Esophagus mucosa (tissue), 1 donor: ENCODE measurements at places on chromosomes 3 and 15. TPM values are rescaled to one million over a fixed set of nuclear protein-coding genes. Genes with fewer than 3 reads are reported as not detected.
A peak's percentile ranks its signal among the peaks of the same experiment; 100 is the strongest.

GRCh38 chr3:139470199-139470598, 6.1 kb downstream of the RBP2 start:
- no peak for ATAC-seq

DNA sequence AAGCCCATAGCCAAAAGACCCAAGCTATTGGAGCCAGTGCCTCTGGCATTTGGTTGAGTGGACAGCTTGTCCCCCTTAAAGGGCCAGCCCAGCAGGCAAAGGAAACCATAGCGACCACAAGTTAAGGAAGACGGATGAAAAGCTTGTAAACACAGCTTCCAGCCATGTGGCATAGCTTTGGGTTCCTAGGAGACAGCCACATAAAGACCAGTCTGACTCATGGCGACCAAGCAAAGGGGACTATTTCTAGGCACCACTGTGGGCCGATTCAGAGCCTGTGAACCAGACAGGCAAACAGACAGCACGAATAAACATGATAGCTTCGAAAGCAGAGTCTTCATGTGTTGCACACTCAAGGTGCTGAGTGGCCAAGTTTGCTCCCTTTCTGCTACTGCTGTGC, 30.5 kb upstream of the SRGAP3 start:
- no peak for ATAC-seq

- ATAC-seq: no peak
These were observed 4.9 kb upstream of the TJP1 start for GRCh38 chr15:29826908-29827820.

DNA sequence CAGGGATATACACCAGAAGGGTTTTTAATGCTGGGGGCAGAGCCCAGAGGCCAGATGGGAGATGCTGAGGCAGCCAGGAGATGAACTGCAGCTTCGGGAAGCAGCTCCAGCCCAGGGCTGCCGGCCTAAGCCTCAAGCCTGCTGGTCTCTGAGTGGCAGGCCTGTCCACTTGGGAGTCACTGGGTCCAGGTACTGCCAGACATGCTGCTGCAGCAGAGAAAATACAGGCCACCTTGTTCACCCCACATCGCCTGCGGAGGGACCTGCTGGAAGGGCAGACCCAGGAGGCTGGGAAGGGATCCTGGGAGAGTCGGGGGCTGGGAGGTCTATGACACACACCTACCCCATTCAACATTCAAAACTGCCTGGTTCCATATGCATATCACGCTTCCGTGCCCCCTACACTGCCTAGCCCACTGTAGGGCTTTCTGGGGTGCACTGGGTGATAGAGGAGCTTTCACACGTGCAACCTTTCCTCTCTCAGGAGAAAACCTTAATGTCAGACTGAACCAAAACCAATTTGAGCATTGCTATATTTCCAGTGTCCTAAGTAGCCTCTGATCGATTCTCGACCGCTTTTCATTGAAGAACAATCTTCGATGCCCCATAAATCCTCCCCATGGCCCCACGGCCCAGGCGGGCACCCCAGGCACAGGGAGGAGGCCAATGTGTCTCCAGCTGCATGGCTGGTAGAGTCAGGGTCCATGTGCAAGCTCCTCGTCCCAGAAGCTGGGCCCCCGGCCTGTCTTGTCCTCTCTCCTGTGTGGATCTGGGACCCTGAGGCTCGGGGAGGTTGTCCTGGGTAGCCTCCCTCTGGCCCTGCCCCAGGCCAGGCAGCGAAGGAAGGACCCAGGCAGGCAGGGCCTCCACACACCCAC, 147.4 kb downstream of the ATP10A start:
- ATAC-seq: no peak

IL17RD gene
- 2.4 TPM for total RNA-seq

- ATAC-seq: no peak
These were observed 46.3 kb downstream of the FMN1 start for GRCh38 chr15:33148129-33148751.

GRCh38 chr3:32082721-32083120, 23.7 kb upstream of the GPD1L start:
- ATAC-seq: no peak

- ATAC-seq: no peak
These were observed 134.3 kb downstream of the NSMCE3 start for GRCh38 chr15:29135309-29135657.

DNA sequence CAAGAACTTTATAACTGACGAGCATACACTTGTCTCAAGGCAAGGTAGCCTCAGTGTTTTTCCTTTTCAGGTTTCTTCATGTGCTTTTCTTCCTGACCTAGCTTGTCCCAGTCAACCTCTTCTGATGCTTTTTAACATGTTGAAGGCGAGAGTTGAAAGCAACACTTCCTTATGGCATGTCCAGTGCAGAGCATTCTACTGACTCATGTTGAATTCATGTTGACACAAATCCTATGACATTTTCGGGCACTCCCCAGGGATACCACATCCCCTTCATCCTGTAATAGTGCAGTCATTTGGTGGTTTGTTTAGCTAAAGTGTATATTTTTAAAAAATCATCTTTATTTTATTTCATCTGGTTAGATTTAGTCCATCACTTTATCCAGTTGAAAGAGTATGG, 75.9 kb upstream of the CBLB start:
- peak; percentile 76 for ATAC-seq

GRCh38 chr3:138901567-138901966, 45.4 kb downstream of the FOXL2 start:
- ATAC-seq: no peak

- ATAC-seq: no peak
These were observed 7.4 kb downstream of the EPHA3 start for GRCh38 chr3:89114841-89115223.

FBXL22 gene
- total RNA-seq: 1.2 TPM

SGO1 gene
- 5.4 TPM for total RNA-seq

- no peak for ATAC-seq
These were observed 57.0 kb downstream of the ARHGEF26 start for GRCh38 chr3:154178172-154178571.

- no peak for ATAC-seq
These were observed 962.3 kb upstream of the NR2F2 start for GRCh38 chr15:95368191-95368590.

- ATAC-seq: peak; percentile 45
These were observed 168.9 kb downstream of the KLHL25 start for GRCh38 chr15:85625856-85626255.

DNA sequence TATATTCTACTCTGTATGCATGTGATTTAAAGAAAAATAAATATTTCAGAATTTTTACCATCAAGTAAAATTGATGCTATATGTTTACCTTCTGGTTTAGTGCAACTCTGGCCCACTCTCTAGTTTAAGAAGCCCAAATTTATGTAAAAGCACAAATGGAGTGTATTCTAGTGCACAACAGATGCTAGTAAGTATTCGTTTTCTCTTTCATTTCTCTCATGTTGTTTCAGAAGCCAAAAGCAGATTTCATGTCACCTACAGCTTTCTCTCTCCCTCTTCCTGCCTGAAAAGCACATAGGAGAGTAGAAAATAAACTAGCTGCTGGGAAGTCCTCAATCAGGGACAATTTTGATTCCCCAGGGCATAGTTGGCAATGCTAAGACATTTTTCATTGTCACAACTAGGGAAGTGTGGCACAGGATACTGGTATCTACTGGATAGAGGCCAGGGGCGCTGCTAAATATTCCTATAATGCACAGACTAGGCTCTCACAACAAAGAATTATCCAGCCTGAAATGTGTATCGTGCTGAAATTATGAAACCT, 147.4 kb upstream of the ARHGEF26 start:
- no peak for ATAC-seq

DNA sequence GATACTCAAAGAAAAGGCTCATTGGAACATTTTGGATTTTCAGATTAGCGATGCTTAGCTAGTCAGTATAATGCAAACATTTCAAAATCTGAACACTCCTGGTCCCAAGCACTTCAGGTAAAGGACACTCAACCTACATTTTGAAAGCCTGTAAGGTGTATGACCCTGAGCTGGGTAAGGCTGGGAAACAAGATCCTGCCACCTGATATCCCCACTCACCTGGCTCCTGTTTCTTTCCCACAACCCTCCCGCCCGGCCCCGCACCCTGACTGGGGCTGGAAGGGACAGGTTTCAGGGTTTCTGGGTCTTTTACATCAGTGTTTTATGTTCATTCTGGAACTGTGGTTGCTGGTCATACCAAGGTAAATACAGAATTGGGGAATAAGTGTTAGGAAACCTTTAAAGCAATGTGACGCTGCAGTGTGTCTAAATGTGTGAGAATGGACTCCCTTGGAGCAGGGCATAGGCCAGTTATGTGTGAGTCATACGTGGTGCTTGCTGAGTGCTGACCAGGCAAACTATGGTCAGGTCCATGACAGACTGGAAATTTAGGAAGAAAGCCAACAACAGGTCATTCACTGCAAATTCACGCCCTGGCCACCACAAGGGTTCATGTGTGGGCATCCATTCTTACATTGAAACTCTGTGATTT, 22.9 kb downstream of the CTXND1 start:
- no peak for ATAC-seq

DNA sequence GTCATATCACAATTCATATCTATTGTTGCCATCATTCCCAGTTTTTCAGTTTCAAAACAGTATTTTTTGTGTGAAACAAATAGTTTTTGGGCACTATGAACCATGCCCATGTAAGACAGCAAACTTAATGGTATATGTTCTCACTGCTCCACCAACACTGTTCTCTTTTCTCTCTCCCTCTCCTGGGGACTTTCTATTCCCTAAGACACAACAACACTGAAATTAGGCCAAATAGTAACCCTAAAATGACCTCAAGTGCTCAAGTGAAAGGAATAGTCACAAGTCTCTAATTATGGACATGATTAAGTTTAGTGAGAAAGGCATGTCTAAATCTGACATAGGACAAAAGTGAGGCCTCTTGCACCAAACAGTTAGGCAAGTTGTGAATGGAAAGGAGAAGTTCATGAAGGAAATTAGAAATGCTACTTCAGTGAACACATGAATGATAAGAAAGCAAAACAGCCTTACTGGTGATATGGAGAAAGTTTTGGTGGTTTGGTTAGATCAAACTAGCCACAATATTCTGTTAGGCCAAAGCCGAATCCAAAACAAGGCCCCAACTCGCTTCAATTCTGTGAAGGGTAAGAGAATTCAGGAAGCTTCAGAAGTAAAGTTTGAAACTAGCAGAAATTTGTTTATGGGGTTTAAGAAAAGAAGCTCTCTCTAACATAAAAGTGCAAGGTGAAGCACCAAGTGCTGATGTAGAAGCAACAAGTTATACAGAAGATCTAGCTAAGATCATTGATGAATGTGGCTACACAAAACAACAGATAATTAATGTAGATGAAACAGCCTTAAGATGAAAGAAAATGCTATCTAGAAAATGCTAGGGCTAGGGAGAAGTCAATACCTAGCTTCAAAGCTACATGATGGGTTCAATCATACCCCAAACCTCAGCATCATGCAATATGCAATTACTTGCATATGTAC, 104.2 kb downstream of the CBLB start:
- ATAC-seq: no peak

- ATAC-seq: peak; percentile 59
These were observed 66.9 kb downstream of the RNF13 start for GRCh38 chr3:149879872-149880271.

COLQ gene
- total RNA-seq: 0.40 TPM

TRPC1 gene
- 0.84 TPM for total RNA-seq

PRRT3 gene
- total RNA-seq: 0.56 TPM

- no peak for ATAC-seq
These were observed 238.0 kb downstream of the DOCK3 start for GRCh38 chr3:50912746-50913145.
